ENCODE measurements at places on chromosomes 7 and 10.

- DNase-seq: no peak
Measured at GRCh38 chr7:101702362-101702850, 73.3 kb upstream of the MYL10 start.

GRCh38 chr10:62023329-62023728, 121.8 kb downstream of the ARID5B start:
- no peak for DNase-seq

DNA sequence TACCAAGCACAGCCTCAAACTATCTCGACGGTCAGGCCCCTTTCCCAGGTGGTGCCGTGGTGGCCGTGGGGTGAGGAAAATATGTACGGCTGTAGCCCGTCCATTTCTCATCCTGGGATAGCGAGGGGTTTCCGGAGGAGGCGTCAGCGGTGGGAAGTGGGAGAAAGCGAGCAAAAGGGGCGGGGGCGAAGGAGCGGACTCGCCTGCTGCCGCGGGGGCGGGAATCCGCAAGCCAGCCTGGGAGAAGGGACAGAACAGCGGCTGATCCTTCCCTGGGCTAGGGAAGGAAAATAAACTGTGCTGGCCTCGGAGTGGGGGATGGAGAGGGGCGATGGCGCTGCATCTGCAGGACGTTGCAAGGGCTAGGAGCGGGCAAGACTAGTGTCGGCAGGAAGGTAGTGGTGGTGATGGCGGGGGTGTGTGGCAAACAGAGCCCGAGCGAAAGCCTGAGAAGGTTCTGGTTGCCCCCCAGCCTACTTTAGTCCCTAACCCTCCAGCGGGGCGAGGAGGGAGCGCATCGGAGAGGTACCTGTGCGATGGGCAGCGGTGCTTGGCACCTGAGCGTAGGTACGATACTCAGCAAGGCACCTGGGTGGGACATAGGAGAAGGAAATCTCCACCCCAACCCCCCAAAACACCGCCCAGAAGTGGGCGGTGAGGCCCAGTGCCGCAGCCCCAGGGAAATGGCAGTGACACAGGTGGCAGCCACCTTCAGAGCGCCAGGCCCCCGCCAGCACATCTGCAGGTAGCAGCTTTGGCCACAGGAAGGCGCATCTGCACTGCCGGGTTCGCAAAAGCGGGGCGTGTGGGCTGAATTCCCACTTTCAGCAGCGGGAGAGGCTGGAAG, 49.9 kb upstream of the STEAP1B start:
- no peak for DNase-seq

DNA sequence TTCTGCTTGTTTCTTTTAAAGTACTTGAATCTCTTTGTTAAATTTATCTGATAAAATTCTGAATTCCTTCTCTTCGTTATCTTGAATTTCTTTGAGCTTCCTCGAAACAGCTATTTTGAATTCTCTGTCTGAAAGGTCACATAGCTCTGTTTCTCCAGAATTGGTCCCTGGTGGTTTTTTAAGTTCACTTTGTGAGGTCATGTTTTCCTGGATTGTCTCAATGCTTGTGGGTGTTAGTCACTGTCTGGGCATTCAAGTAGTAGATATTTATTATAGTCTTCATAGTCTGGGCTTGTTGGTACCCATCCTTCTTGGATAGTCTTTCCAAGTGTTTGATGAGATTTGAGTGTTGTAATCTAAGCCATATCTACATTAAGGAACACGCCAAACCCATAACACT, 1060.6 kb downstream of the LRMDA start:
- DNase-seq: no peak

- DNase-seq: no peak
Measured at GRCh38 chr7:36387435-36388231, 2.0 kb upstream of the ANLN start.

GRCh38 chr10:100737355-100738054, 7.9 kb upstream of the PAX2 start:
- DNase-seq: no peak

All from hippocampal formation (tissue), 2 donors.